ENCODE measurements at places on chromosomes 7 and 10.

DNA sequence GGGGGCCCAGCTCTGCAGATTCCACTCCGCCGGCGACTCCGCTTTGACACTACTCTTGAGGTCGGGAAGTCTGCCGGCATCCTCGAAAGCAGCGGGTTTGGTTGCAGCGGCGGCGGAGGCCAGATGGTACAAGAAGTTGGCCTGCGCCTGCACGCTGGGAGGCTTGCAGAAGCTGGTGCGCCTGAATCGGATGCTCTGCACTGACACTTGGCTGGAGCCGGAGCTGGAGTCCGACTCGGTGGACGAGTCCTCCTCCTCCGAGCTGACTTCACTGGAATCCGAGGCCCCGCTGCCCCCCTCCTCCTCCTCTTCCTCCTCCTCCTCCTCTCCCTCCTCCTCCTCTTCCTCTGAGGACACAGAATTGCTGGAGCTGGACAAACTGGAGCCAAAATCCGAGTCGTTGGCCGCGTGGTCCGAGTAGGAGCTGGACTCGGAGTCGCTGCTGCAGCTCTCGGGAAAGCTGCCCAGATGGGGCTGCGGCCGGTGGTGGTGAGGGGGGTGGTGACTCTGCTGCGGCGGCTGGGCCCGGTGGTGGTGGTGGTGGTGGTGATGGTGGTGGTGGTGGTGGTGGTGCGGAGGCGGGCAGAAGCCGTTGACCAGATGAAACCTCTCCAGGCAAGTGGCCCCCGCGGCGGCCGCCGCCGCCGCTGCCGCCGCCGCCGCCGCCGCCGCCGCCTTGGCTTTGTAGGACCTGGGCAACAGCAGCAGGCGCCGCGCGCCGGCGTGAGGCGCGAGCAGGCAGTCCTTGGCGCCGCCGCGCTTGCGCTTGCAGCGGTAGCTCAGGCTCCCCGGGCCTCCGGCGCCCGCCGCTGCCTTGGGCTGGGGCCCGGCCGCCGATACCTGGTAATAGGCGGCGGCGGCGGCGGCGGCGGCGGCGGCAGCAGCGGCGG lies 9.0 kb downstream of the SKIDA1 start:
- DNase-seq = no peak

DNA sequence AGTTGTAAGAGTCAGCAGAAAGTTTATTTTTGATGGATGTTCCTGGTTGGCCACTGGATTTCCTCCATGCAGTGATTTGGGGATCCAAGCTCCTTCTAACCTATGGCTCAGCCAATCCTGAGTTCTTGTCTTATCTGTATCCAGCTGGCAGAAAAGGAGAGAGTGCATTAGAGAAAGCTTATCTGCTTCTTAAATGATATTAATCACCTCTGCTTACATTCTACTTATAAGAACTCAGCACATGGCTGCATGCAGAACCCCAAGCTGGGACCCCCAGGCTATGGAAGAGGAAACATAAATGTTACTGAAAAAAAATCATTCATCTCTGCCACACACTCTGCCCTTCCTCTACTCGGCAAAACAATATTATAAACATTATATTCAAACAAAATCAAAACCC lies 739.8 kb upstream of the AUTS2 start:
- no peak for DNase-seq

DNA sequence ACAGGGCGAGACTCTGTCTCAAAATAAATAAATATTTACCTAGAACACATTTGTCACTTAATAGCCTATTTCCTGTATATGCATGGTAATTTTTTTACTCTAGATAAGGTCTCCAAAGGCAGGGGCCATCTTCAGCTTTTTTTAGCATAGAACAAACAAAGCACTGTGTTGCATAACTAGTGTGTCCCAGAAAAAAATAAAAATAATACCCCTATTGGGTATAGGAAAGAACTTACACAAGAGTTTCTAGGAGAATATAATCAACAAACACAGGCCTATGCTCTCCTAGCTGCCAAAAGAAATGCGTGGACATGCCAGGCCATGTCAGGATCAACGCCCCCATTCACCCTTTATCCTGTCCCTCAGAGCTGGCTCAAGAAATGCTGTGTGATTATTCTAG lies 103.6 kb downstream of the PARD3 start:
- DNase-seq = no peak

GRCh38 chr10:63227207-63227895 lies 94.2 kb downstream of the NRBF2 start:
- DNase-seq = no peak

- DNase-seq = no peak
Observed at GRCh38 chr10:124386186-124387077, 32.3 kb downstream of the OAT start.

- DNase-seq = no peak
Observed at GRCh38 chr10:132926777-132927650, 15.4 kb downstream of the CFAP46 start.

DNA sequence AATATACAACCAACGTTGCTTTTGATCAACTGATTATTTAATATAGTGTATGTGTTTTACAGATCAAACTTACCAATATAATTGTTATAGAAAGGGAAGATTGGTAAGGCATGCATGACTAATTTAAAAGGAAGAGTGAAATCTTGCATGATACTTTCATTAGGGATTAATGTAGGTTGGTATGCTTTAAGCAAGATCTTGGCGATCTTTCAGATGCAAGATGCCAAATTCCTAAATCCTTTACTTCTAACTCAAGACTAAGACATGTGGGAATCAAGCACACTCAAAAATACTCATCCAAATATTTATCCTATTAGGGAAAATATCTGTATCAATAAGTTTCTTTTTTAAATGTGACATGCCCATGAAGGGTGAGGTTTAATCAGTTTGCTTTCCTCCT lies 321.4 kb upstream of the MEOX2 start:
- no peak for DNase-seq

- DNase-seq = no peak
Observed at GRCh38 chr10:63206997-63207811, 74.1 kb downstream of the NRBF2 start.

DNA sequence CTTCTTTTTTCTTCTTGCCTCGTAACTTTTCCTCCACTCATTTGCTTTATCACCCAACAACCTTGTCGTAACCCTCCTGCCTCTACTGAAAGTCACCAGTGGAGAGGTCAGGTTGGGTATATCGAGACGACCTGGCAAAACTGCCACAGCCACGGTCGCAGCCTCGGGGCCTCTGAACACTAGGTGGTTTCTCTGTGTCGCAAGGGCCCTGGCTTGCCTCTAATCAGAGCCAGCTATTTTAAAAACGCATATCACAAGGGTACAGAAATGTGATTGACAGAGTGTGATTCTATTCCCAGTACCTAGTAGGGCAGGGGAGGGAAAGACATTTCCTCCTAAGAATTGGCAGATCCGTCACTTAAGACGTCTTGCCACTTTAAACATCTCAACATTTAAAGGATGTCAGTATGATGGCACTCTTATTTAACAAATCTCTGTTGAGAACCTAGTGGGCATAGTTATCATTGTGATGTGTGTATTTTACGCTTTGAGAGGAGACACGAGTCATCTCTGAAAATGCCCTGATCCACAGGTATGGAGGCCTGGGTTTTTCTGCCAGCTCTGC lies 197.5 kb downstream of the ARHGAP21 start:
- DNase-seq = no peak

DNA sequence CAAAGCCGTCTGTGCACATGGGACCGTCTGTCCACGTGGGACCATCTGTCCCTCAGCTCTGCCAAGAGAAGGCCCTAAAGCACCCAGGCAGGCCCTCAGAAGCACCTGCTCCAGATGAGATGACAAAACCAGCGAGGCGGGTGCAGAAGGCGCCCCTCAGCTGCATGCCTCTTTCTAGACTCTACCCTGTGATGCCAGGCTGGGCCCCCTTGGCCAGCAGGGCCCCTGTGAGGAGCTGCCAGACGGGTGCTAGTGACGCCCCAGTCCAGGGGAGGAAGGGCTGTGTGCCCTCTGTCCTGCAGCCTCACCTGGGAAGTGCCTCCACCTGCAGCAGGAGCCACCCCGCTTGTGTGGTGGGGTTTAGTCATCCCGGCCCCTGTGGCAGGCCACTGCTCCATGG lies 309.2 kb upstream of the SHH start:
- no peak for DNase-seq

- DNase-seq = no peak
Observed at GRCh38 chr10:5662708-5663579, 3.5 kb downstream of the ASB13 start.

DNA sequence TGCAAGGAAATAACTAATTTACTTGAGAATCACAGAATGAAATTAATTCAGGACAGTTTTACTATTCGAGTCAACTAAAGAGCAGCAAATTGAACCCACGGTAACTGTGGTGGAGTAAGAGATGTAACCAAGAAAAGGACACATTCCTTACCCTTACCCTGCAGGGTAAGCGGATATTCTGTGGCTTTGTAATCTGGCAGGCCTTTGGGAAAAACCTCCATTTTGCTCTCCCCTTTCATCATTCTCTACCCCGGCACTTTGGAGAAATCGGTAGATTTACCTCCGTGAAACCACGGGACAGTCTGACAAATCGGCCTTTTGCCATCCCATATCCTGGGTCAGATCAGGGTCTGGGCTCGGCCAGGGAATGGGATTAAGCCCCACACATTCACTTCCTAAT lies 18.4 kb downstream of the RCC1L start:
- DNase-seq = no peak

- no peak for DNase-seq
Observed at GRCh38 chr7:93194386-93194785, 31.9 kb downstream of the HEPACAM2 start.

DNA sequence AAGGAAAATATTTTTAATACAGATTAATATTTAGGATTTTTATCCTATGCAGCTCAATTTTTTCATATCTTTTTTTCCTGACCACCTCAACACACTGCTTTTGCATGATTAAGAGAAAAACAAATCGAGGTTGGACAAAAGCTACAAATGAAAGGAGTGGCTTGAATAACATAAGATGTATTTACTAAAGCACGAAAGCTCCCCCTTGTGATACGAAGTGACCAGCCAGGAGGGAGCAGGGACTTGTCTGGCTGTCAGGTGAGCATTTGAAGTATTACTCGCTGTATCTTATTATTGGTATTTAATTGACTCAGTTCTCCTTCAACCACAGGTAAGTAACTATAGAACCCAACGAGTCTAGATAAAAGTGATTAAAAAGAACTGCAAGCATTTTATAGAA lies 265.2 kb upstream of the PHF14 start:
- DNase-seq = no peak

GRCh38 chr7:66099551-66100407 lies 14.9 kb upstream of the CRCP start:
- peak; percentile 1 for DNase-seq

DNA sequence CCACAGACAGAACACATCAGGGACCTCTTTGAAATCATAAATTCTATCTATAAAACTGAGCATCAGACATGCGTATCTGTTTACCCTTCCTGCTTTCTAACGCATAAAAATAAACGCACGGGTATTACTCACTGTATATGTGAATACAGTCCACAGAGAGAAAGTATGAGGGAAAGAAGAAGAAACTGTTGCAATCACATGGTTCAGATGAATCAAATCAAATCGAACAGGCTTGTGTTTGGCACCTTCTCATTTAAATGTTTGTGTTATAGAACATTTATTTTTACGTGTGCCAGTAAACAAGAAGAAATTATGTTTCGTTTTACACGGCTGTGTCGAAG lies 322.0 kb downstream of the FRMD4A start:
- no peak for DNase-seq

- no peak for DNase-seq
Observed at GRCh38 chr7:150903606-150904005, 51.3 kb downstream of the AOC1 start.

DNA sequence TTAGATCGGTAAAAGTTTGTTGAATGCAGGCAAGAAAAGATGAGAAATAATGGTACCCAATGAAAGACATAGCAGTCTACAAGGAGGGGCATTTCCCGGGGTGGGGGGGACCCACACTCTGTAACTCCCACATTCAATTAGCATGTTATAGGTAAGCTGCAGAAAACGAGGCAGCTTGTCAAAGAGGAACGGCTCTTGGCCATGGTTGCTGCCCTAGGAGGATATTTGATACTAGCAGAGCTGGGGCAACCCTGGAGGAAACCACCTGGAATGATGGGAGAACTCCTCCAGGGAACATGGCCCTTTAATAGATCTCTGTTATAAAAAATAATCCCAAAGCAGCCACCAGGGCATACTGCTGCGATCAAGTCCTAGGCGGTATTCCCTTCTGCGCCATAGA lies 98.5 kb downstream of the EGFR start:
- DNase-seq = no peak

- no peak for DNase-seq
Observed at GRCh38 chr7:124881981-124882380, 47.6 kb downstream of the POT1 start.

DNA sequence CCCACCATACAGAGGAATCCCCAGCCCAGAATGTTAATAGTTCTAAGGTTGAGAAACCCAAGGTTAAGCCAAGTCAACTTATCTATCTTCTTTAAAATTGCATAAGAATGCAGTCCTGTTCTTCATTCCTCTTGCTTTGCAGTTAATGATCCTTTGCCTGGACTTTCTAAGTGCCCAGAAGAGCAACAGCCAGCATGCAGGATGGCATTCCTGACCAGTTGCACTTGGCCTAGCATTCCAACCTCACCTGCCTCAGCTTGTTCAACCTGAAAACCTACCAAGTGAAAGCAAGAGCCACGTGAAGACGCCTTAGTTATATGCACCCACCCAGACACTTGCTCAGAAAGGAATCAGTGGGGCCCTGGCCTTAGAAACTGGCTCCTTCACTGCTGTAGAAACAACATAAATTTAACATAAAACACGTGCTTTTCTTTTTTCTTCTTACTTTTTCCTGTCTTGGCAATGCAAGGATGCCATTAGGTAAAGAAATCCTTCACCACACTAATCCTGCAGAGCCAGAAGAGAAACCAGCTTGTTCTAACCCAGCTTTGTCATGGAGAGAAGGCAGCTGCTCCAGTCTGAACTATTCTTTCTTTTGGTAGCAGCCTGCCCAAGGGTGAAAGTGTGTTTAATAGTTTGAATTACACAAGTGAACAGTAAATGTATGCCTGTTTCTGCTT lies 25.0 kb downstream of the EGFR start:
- DNase-seq = no peak

DNA sequence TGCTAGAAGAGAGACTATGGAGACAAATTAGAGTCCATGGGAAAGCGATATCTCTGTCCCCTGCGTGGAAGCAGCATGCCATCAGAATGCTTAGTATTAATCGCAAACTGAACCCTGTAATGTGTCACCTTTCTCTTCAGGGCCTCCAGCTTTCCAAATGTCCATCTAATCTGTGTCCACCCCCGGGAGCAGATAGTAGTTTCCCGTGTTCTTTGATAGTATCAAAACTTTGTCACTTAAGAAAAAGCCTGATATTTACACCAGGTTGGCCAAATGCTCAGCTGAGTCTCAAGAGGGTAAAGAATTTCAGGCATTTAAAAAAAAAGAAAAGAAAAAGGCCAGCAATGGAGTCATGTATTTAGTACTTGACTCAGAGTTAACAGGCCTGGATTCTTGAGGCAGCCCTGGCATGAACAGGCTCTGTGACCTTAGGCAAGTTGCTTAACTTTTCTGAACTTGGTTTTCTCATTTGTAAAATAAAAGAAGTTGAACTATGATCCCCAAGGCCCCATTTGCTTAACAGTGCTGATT lies 10.4 kb upstream of the GSAP start:
- no peak for DNase-seq

DNA sequence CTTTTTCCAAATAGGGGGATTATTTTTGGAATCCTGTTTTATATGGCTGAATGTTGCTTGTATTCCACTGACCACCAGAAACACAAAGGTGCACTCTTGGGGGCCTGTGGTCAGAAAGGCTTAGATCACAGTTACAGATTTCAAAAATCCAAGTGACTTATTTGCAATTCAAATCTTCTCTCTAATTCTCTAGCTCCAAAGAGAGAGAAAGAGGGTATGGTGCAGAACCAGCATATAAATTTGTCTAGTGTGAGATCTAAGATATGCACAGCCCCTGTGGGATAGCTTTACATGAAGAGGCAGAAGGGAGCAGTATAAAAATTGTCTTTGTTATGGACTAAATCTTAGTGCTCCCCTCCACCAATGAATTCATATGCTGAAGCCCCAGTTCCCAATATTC lies 1121.7 kb upstream of the CELF2 start:
- DNase-seq = no peak
